Fibroblast of skin of left biceps (primary cell): ENCODE measurements at places on chromosomes 7 and 10.

GRCh38 chr7:144027070-144027469 is 21.7 kb upstream of the OR2A5 start:
- DNase-seq, result no peak

- no peak for DNase-seq
Measured at GRCh38 chr7:32461484-32461883, 28.7 kb downstream of the LSM5 start.

DNA sequence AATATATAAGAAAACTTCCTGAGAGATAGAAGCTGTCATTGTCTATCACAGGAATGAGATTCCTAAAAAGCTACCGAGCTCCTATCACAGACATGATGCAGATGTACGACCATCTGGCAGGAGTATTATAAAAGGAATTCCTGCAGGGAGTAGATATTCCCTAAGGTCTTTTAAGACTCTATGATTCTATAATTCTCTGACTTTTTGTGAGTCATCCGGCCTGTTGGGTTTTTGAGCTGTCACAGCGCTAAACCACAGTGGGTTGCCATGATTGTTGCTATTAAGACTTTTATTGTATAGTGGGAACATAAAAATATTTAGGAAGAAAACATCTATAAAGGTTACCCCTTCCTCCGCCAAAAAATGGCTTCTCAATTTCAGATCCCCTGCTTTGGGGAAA is 223.4 kb downstream of the BMPER start:
- peak; percentile 88 for DNase-seq

GRCh38 chr10:28533186-28533564 is 257 bp downstream of the WAC start:
- DNase-seq, result no peak

DNA sequence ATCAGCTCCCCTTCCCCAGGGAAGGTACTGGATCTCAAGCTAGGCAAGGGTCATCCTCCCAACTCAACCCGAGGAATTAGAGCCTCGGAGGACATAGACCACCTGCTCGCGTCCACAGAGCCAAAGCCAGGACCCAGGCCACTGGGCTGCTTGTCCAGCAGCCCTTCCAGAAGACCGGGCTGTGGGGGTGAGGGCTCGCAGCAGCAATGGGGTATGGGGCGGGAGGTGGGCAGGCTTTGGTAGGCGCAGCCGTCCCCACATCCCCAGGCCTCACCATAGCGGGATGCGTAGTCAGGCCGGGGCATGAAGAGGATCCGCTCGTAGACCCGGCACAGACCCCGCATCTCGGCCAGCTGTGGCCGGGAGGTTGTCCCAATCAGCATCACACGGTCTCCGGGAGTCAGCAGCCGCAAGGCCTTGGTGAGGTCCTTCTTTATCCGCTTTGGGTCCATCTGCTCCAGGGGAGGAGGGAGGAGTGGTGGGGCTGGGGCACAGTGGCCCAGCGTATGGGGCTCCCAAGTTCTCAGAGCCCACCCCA is 5.0 kb upstream of the ASB10 start:
- no peak for DNase-seq

- peak; percentile 61 for DNase-seq
Measured at GRCh38 chr7:55325371-55325792, 39.8 kb upstream of the LANCL2 start.

DNA sequence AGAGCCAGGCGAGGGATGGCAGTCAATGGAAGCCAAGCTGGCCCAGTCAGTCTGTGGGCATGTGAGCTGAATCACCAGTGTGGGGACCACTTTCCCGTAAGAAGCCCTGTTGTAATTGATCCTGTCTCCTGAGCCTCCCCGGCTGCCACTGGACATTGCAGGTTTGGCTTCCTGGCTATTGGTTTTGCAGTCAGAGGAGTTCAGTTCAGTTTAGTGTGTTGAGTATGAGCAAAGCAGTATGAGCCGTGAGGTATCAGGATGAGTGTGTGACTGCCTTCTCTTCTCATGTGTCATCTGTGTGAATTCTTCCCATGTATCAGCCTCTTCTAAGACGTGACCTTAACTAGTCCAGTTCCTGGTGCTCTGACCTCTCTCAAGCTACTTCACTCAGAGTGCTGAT is 227.4 kb downstream of the PRKG1 start:
- no peak for DNase-seq

- DNase-seq, result no peak
Measured at GRCh38 chr7:10120936-10121335, 852.7 kb upstream of the PHF14 start.

- DNase-seq, result no peak
Measured at GRCh38 chr10:73332379-73332778, 26.3 kb downstream of the CFAP70 start.
